ENCODE measurements at places on chromosomes 2 and 18.

GRCh38 chr2:64853306-64853705 is 135.9 kb upstream of the SLC1A4 start:
- DNase-seq: no peak

GRCh38 chr2:18614041-18614440 is 24.7 kb upstream of the NT5C1B start:
- no peak for DNase-seq

DNA sequence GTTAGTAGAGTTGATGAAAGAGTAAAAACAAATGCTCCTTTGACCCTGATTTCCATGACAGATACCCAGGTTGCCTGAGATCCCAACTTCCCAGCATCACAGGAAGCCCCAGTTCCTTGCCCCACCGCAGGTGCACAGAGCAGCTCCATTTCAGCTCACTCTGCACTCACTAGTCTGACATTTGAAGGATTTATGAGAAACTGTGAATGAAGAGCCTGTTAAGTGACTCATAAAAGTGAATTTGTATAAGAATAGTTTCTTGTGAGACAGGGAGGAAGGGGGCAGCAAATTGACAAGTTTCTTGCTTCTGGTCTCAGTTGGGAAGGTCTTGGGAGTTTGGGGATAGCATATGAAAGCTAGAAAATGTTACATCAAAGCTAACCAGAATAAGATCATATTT is 248.7 kb upstream of the ATP5MC3 start:
- DNase-seq: no peak

DNA sequence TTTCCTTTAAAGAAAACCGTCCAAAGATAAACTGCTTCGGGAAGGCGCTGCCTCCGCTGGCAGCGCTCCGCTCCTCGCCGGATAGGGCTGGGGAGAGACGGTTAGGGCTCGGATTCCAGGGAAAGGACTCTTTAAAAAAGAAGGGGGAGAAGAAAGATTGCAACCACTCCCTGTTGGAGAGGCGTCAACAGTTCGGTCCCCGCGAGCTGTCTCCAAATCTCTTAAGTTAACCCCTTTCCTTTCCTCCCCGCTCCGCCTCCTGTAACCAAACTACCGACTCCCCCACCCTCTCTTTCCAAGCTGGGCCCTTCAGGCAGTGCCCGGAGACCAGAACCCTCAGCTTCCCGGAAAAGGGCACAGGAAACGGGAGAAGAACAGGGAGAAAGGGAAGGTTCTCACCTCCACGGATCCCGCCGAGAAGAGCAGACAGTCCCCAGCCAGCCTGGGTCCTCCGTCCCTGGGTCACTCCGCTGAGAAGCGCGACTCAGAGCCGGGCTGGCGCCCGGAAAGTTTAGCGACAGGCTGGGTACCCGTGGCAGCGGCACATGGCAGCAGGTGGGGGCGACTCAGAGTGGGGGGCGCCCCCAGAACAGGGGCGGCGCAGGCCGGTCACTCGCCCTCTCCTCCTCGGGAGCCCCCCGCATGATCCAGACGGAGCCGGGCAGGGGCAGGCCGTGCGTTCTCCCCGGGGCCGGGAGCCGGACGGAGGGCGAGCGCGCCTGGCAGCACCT is 675 bp downstream of the FZD5 start:
- DNase-seq: no peak

- no peak for DNase-seq
These were observed 130.6 kb upstream of the CBLN2 start for GRCh38 chr18:72674710-72675109.

DNA sequence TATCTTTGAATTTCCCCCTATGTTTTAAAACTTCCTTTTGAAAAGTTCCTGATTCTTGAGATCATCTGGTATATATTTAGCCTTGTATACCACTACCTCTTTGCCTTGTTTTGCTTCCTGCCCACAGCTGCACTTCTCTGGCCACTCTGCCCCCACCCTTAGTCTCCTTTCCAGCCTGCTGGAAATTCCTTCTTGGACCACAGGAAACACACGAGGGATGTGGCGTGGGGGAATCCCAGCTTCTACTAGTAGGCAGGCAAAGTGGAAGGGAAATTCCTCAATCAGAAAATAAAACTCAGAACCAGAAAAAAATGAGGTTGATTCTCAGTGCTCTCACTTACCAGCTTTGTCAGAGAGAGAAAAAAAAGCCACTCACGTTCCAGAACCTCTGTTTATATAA is 13.4 kb downstream of the IL18RAP start:
- no peak for DNase-seq

GRCh38 chr18:68763083-68763482 is 34.8 kb upstream of the CCDC102B start:
- DNase-seq: no peak

- DNase-seq: no peak
These were observed 15.6 kb downstream of the ODC1 start for GRCh38 chr2:10432311-10433181.

DNA sequence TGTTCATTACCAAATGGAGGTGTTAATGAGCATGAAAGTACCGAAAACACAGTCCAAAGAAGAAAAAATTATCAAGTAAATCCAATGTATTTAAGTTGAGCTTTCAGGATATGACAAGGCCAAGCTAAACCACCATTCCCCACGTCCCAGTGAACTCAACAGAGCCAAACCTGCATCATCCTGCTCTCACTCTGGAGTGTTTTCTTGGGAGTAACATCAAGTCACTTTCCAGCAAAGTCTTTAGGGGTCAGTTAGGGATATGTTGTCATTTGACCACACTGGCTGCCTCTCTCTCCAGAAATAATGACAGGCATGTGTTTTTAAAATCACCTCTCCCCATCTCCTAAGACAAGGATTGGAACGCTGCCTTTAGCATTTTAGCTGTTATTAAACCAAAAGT is 140.5 kb downstream of the SRBD1 start:
- no peak for DNase-seq

GRCh38 chr2:96527286-96528005 is 9.1 kb upstream of the ARID5A start:
- peak; percentile 56 for DNase-seq

- no peak for DNase-seq
These were observed 512.8 kb upstream of the NRP2 start for GRCh38 chr2:205169464-205169863.

DNA sequence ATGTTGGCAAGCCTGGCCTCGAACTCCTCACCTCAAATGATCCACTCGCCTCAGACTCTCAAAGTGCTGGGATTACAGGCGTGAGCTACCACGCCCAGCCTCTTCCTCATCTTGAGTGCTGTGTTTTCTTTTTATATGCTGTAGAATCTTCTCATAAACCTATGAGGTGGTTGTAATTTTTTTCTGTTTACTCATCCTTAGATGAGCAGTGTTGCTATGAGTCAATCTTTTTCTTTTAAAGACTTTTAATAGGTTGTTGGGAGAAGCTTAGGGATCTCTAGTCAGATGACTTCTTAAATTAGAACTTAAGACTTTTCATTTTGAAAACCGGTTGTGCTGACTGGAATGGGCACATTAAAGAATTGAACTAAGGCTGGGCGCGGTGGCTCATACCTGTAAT is 8.7 kb upstream of the AAK1 start:
- DNase-seq: no peak

- no peak for DNase-seq
These were observed 242.0 kb upstream of the STON1 start for GRCh38 chr2:48287976-48288375.

DNA sequence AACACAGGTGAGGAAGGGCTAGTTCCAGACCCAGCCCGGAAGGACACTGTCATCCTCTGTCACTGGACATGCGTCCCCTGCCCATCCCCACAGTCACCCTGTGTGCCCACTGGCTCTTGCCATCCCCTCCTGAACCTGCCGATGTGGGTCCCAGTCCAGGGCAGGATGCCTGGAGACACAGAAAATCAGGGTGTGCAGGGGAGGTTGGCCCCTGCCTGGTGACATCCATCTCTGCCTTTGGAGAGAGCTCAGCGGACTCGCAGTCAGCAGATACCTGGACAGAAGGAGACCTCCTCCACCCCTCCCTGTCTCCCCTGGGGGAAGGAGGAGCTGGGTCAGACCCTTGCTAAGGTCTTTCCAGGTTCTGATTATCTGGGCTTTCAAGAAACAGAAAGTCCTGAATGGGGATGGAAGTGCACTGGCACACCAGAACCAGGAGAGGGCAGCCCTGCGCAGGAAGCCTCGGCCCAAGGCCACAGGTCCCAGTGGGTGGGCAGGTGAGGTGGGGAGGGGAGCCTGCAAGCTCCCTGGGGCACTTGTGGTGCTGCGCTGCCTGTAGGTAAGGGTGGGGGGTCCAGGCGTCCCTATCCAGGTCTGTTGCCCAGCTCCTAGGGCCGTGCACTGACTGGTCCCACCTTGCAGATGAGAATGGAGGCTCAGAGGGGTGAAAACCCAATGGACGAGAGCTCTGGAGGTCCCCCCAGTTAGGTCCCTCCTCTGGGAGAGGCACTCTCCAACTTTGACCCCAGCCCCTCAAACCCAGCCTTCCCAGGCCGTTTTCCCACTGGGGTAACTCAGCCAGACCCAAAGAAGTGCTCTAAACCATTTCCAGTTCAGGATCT is 9.7 kb upstream of the OTOS start:
- DNase-seq: no peak

- DNase-seq: no peak
These were observed 23.4 kb downstream of the SAP130 start for GRCh38 chr2:128004509-128004908.

All from stimulated activated CD4-positive, alpha-beta T cell treated with anti-CD3 and anti-CD28 coated beads, TNF-alpha, amount 100 ng/mL, for 48 hours (primary cell).